ENCODE measurements at places on chromosomes 3 and 15.

- no peak for DNase-seq
Measured at GRCh38 chr15:81562986-81563385, 189.0 kb upstream of the TMC3 start.

DNA sequence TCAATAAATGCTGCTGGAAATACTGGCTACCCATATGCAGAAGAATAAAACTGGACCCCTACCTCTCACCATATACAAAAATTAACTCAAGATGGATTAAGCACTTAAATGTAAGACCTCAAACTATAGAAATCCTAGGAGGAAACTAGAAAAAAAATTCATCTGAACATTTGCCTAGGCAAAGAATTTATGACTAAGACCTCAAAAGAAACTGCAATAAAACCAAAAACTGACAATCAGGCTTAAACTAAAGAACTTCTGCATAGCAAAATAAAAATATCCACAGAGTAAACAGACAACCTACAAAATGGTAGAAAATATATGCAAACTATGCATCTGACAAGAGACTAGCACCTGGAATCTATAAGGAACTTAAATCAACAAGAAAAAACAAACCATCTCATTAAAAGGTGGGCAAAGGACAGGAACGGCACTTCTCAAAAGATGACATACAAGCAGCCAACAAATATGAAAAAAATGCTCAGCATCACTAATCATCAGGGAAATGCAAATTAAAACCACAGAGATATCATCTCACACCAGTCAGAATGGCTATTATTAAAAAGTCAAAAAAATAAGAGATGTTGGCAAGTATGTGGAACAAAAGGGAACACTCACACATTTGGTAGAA, 47.0 kb downstream of the MYO9A start:
- DNase-seq = no peak

DNA sequence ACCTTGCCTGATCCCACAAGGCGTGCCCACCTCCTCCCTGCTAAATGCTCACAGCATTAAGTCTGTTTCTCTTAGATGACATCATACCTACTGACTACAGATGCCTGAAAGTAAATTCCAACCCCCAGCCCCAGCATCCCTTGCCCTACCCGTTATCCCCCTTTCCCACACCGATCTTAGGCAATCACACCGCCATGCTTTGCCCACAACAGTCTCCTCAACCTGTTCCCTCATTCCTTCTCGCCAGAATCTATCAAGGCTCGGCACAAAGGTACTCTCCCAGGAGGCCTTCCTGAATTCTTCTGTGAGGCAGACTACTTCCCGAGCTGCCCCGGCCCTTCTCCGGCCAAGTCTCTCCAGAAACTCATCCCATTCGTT, 789 bp upstream of the SEC61A1 start:
- DNase-seq = no peak

DNA sequence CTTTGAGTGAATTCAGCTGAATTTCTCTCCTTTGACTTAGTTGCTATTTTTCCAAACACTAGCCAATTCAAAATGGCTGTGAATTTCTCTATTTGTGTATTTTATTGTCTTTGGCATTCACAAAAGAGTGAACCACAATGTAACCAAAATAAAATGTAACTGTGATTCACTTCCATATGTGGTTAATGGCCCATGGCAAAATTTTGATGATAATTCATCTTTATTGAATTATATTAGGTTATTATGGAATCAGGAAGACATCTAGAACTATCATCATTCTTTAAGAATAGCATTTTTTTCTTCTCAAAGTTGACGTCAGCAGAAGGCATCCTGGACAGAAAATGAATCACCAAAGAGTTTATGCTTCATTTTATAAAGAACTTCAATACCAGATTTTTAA, 705.3 kb upstream of the NAALADL2 start:
- no peak for DNase-seq

GRCh38 chr3:190272747-190273146, 49.5 kb downstream of the CLDN1 start:
- no peak for DNase-seq

DNA sequence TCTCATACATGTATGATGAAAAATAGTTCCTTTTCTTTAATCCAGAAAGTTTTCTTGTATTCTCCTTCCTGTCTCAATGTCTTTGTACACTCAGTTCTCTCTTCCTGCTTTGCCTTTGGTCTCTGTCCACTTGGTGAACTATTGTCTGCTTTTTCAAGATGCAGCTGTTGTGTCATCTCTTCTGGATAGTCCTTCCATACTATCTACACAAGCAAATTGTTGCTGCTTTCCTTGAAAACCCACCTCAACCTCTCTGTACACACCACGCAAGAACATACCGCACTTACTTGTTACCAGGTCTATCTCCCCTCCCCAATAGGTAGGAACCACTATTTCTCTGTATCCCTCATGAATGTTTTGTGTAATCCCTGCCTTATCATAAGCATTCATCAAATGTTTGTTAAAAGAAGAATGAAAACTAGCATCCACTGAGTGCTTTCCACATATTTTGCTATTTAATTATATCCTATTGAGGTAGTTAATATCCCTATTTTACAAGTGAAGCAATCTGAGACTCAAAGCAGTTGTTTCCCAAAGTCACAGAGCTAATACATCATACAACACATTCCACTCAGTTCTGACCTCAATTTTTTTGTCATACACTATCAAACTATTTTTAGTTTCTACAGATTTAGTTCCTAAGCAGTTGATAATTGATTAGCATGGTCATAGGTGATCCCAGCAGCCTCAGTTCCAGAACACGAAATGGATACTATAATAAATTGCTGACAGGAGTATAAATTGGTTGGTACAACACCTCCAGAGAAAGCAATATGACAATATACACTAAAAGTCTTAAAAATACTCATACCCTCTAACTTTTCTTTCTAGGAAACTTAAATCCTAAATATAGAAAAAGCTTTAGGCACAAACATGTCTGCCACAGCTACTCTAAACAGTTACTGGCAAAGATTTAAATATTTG, 19.6 kb downstream of the HACL1 start:
- DNase-seq = no peak

DNA sequence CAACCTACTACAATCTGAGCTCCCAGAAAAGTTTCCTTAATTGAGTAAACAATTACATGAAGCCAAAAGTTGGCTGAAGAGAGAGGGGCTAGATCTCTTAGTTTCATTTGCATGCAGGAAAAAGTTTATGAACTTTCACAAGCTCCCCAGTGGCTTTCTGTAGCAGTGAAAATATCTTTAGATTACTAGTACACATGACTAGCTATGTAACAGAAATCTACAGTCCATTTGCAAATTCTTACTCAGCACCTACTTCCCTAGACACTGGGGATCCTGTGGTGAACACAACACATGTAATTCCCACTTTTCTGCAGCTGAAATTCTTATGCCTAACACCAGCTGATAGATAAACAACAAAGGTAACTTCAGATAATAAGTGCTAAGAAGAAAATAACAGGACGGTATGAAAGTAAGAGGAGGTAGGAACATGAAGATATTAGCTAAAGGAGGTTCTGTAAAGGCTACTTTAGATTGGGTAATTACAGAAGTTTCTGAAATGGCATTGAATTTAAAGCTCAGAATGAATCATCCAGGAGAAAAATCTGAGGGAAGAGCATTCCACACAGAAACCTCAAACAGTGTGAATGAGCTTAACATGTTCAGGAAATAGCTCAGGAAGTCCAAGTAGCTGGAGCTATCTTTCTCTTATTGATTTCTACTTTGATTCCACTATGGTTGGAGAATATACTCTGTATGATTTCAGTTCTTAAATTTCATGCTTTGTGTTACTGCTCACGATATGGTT, 204.8 kb downstream of the MAGI1 start:
- no peak for DNase-seq

DNA sequence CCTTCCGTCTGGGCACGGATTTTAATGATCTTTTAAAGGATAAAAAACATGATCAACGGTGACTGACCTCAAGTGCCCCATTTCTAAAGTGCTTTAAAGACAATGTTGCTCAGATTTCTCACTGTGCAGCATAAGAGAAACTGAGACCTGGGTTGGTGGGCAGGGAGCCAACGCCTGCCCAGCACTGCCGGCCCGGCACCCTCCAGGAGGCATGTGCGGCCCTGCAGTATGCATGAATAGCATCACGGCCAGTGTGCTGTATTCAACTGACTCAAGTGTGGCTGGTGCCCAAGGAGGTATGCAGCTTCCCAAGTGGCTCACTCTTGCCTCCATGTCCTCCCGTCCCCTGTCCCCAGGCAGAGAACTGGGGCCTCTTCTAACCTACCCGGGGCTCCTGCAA, 30.3 kb downstream of the SEC61A1 start:
- DNase-seq = no peak

DNA sequence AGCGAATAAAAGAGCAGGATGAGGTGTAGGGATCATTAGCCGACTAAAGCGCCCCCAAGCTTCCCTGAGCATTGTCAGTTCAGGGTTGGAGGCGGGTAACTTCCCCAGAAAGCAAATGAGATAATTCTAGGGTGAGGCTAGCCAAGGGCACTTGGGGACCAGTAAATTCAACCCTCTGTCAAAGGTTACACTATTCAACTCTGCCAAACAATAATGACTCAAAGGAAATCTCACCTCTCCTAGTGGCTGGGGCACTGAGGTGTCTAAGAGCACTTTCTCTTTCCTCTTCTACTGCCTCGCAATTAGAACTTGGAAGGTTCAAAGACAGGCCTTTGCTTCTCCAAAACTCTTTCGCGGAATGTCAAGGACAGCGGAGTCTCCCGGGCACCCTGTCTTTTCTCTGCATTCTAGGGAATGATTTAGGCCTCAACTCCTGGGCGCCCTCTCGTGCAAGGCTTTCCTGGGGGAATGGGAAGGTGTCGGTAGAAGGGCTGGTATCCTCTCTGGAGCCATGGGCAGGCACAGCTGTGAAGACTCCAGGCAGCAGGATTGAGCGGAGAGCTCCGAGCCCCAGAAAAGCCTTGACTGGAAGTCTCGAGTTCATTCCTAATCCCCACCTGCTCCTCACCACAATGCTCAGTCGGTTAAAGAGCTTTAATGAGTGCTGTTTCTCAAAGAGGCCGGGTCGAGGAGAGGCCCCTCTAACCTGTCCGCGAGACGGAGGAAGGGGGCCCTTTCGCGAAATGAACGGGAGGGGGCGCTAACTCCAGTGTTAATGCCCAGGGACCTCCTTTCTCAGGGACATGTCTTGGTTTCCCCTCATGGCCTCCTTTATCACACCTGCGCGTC, 21.9 kb downstream of the ZIC4 start:
- no peak for DNase-seq

DNA sequence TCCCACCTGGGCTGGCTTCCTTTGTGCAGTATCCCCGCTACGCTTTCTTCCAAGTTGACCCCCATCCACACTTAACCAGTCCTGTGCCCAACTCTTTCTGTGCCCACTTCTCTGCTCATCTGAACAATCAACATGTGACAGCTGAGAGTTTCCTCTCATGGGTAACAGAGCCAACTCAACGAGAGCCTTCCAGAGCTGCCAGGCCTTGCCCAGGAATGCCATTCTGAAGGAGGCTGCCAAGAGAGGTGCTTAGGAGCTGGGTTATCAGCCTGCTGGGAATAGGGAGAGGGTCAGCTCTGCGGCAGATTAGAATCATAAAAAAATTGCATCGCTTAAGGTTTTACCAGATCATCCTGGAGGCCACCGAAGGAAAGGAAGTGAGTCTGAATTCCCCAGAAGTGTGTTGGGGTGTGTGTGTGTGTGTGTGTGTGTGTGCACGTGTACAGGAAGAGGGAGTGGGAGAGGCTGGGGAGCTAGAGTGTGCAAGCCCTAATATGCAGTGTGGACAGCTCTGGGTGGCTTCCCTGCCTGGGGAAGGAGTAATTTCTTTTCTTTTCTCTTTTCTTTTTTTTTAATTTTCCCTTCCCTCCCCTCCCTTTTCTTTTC, 66.7 kb downstream of the ITGA11 start:
- DNase-seq = no peak

DNA sequence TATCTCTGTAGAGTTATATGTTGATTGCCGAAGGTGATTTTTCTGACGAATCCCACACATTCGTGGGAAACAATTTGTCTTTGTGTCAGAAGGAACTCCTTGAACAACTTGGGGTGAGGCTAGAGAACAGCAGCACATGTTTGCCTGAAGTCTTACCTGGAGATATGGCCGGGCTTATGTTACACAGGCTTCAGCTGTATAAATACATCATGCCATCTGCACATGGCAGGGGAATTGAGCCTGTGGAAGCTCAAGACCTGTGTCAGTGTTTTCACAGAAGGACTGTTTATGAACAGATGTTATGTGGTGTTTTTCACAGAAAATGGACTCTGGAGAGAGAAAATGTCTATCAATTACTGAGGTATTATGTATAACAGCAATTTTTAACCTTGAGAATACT, 203.6 kb upstream of the MDFIC2 start:
- no peak for DNase-seq

DNA sequence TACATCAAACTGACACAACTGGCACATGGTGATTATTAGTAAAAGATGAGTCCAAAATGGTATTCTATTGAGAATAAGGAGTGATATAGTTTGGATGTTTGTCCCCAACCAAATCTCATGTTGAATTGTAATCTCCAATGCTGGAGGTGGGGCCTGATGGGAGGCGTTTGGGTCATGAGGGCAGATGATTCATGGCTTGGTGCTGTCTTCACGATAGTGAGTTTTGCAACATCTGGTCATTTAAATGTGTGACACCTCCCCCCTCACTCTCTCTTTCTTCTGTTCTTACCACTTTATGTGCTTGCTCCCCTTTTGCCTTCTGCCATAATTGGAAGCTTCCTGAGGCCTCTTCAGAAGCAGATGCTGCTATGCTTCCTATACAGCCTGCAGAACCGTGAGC, 90.6 kb downstream of the RSL24D1 start:
- DNase-seq = no peak

DNA sequence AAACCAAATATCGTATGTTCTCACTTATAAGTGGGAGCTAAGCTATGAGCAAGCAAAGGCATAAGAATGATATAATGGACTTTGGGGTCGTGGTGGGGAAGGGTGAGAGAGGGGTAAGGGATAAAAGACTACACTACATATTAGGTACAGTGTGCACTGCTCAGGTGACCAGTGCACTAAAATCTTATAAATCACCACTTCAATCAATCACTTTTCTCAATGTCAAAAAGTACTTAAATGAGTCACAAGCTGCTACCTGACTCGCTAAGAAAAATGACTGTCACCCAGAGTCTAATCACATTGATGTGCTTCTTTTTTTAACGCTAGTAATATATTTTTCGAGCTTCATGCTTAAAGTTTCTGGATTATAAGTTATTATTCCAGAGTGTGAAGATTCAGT, 95.5 kb downstream of the CBLB start:
- DNase-seq = no peak
